ENCODE measurements at places on chromosomes 11 and 22.

DNA sequence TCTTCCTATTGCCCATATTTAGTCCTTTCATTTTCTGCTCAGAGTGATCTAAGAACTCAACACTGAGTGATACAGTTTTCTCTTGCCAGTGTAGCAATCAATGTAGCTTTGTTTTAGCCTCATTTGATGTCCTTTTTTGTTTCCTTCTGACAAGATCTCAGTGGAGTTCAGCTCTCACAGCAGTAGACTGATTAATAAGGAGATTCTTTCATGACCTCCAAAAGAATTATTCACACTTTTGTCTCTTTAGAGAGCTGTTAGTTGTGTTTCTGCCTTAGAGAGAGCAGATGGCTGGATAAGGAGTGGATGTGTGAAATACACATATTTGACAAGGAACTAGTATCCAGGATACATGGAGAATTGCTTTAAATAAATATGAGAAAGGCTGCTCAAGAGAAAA lies 6.6 kb upstream of the TMEM225 start:
- no peak for DNase-seq

GRCh38 chr11:85180528-85180927 lies 446.6 kb downstream of the DLG2 start:
- no peak for DNase-seq

- peak; percentile 34 for DNase-seq
These were observed 3.8 kb upstream of the PYGM start for GRCh38 chr11:64763526-64764039.

DNA sequence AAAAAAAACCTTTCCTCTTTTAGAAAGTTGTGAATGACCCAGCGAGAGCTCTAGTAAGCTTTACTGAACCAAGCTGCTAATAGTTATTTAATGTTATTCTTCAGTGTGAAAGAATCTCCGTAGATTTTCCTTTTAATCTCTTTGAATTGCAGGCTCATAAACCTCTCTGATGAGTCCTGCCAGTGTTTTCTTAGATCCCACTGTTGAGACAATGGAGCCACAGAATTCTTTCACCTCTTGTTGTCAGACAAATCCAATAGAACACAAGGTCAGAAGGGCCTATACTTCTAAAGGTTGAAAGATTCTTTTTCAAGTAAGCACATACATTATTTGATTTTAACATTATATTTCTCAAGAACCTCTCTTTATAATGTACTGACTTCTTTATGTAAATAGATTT lies 52.2 kb downstream of the DNAJC24 start:
- DNase-seq, result peak; percentile 36

- DNase-seq, result no peak
These were observed 64.4 kb downstream of the GRAMD1B start for GRCh38 chr11:123494195-123495050.

GRCh38 chr11:78363024-78363619 lies 54.5 kb downstream of the GAB2 start:
- no peak for DNase-seq

GRCh38 chr11:28833169-28833568 lies 725.0 kb downstream of the METTL15 start:
- DNase-seq, result no peak

DNA sequence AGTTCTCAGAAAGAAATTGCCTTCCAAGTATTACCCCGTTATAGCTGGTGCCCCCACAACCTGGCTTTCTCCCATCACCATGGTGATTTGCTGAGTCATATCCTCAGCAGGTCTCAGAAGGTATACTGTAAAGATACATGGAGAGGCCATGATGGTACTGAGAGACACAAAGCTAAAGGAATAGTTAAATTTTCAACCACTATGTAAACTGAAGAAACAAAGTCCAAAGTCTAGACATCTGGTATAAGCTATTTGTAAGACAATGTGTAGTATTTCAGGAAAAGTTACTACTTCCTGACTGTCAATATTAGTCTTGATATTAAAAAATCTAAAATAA lies 377.1 kb downstream of the DCDC1 start:
- DNase-seq, result no peak

DNA sequence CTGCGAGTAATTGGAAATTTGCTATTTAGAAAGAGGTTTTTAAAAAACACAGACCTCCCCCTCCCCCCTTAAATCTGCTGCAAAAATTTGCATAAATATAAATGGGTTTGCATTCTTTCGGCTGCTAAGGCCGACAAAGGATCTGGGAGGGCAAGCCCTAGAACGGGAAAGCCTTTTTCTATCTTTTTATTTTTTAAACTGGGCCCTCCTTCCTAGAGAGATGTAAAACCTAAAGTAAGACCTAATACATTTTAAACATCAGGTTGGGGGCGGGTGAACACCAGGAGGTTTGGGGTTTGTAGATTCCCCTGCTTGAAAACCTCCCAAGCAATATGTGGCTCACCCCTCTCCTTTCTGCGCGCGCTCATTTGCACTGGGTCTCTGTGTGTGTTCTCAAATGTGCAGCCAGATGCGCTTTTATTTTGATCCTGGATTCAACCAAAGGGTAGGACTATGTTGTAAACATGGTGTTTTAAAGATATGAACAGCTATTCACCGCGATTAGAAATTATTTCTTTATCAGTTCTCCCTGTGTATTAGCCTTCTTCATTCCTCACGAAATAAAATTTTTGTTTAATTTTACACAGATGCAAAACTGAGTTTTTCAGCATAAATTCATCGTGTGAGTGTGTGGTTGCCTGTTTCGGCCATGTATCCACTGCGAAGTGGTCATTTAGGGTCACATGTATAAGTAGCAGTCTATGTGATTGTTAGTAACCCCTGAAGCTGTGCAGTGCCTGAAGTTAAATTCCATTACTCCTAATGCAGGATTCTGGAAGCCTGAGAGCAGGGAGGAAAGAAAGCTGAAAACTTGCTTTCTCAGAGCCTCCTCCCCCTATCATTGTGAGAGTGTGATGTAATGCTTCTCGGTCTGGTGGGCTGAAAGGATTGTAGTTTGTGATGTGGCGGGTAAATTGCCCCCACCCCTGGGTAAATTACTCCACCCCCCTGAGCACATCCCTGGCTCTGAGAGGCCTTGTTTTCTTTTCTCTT lies 988 bp downstream of the TNRC6B start:
- peak; percentile 54 for DNase-seq

DNA sequence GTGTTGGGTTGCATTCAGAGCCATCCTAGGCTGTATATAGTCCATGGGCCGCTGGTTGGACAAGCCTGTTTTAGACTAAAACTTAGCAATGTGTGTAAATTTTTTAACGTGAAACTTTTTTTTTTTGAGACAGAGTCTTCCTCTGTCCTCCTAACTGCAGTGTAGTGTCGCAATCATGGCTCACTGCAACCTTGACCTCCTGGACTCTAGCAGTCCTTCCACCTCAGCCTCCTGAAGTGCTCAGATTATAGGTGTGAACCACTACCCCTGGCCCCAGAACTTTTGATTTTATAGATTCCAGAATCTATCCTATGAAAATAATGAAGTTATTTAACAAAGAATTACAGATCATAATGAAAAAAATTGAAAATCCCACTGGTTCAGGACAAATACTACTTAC lies 29.9 kb upstream of the PANX2 start:
- DNase-seq, result no peak

GRCh38 chr11:67581469-67581868 lies 2.1 kb upstream of the GSTP1 start:
- no peak for DNase-seq

- DNase-seq, result no peak
These were observed 13.1 kb upstream of the TMEM123 start for GRCh38 chr11:102465696-102466095.

GRCh38 chr11:46528445-46529094 lies 65.3 kb downstream of the AMBRA1 start:
- DNase-seq, result no peak

- DNase-seq, result no peak
These were observed 23.3 kb upstream of the LYVE1 start for GRCh38 chr11:10591741-10592140.

Data from hippocampal formation (tissue), 2 donors.